Left renal pelvis (tissue), 4 donors: ENCODE measurements at places on chromosomes 2 and 18. TPM values are rescaled to one million over a fixed set of nuclear protein-coding genes. Genes with fewer than 3 reads are reported as not detected.

Gene CLEC4F
- polyA plus RNA-seq: 0.09 TPM

Gene PFN4
- 2.9 TPM for polyA plus RNA-seq

DNA sequence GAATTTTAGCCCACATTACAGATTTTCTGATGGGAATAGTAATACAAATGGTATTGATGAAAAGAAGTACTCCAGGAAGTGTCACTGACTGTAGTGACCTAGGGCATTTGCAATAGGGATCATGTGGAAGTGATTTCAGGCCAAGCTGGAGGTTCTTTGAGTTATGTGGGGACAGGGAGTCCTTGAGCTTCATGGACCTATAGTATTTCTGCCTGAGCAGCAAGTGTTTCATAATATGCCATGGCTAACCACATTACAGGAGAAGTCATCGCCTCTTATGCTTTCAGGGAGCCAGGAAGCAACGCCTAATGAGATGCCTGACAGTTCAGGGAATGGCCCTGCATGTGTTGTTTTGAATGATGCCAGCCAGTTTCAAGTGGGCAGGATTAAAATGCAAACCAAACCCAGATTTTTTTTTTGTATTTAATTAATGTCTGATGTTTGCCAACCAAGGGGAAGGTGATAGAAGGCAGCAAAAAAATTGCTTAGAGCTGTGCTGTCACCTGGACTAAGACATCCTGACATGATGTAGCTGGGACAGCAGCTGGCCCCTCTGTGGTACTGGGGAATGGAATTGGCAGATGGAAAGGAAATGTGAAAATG is 109.5 kb downstream of the RAPGEF4 start:
- no peak for DNase-seq

DNA sequence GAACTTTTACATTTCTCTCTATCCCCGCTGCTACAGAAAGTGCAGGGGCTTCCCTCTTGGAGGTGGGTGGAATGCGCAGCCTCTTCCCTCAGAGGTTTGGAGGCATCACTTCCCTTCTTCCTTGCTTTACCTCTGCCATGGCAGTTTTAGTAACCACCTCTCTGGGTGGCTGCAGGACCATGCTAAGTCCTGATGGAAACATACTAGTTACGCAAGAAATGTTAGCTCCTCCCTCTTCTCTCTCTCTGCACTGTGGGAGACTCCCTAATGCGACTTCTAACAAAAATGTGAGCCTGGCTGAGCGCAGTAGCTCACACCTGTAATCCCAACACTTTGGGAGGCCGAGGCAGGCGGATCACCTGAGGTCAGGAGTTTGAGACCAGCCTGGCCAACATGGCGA is 116.8 kb upstream of the RAB6C start:
- DNase-seq: no peak

DNA sequence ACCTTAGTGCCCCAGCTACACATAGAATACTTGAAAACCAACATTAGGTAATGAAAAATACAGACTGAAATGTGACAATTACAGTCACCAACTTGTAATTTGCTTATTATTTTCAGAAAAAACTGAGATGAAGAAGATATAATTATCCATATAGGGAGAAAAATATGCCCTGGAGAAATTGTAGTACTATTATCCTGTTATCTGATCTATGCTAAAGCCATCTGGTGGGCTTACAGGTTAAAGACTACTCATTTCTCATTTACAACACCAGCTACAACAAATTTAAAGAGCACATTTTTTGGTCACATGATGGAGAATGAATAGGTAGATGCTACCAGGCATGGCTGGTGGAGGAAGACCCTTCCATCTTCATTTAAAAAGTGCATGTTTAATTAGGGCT is 79.6 kb upstream of the NYAP2 start:
- no peak for DNase-seq

Gene ERMN
- 0.33 TPM for polyA plus RNA-seq

GRCh38 chr2:1931003-1931914 is 186.9 kb upstream of the PXDN start:
- no peak for DNase-seq

DNA sequence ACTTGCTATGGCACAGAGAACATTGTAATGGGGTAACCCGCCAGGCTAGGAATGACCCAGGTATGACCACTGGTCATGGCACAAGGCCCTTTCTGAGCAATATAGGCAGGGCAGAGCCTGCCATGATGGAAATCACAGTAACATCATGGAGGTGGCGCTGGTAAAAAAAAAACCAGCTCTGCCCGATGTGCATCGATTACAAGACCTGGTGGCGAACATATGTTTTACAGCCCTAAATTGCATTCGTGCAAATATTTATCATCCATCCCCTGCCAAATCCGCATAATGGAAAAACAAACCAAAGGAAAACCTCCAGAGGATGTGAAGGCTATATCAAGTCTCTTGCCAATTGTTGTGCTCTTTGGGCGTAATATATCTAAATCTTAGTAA is 60.6 kb downstream of the SEMA4F start:
- DNase-seq: no peak

GRCh38 chr18:67672716-67673115 is 156.2 kb upstream of the DSEL start:
- no peak for DNase-seq

Gene IL1R2
- 0.15 TPM for polyA plus RNA-seq

DNA sequence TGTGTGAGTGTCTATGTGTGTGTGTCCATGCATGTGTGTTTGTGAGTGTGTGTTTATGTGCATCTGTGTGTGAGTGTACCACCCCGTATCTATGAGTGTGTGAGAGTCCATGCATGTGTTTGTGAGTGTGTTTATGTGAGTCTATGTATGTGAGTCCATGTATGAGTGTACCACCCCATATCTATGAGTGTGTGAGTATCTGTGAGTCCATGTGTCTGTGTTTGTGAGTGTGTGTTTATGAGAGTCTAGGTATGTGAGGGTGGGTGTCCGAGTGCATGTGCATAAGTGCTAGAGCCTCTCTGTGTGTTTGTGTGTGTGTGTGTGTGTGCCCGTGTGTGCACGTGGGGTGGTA is 86.0 kb upstream of the ATG16L1 start:
- DNase-seq: no peak

- DNase-seq: no peak
Measured at GRCh38 chr2:121699421-121700333, 37.0 kb downstream of the NIFK start.

Gene APOB
- 1.7 TPM for polyA plus RNA-seq

Gene ABCG8
- polyA plus RNA-seq: 0.76 TPM

- DNase-seq: no peak
Measured at GRCh38 chr2:20549691-20550348, 101.1 kb downstream of the HS1BP3 start.

GRCh38 chr2:24285484-24286152 is 74.7 kb downstream of the ITSN2 start:
- no peak for DNase-seq

Gene CD302
- 18.5 TPM for polyA plus RNA-seq

Gene ONECUT2
- 0.08 TPM for polyA plus RNA-seq

DNA sequence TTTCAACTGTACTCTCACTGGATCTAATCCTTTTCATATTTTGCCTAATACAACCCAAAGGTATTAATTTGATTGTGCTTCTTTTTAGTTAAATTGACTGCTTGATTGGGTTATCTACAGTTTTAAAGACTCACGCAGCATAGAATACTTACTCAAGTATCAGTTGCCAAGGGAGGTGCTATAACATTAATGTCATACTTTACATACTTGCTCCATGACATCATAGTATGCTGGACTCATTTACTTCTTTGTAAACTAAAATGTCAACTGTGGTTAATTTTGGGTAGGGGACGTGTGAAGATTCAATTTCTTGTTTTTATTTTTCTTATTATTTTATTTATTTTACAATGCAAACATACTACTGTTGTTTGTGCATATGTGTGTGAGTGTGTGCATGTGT is 716.2 kb upstream of the VRK2 start:
- DNase-seq: no peak
